Left lung (tissue), 14 donors: ENCODE measurements at places on chromosomes 13 and 19. TPM values are rescaled to one million over a fixed set of nuclear protein-coding genes. Genes with fewer than 3 reads are reported as not detected.

The OLFM4 gene
- 1.6 TPM for total RNA-seq

GRCh38 chr13:40600149-40600751, 66.2 kb downstream of the FOXO1 start:
- H3K27ac ChIP-seq, result no peak overlapping the region
- DNase-seq, result no peak
- H3K4me3 ChIP-seq, result no peak overlapping the region

GRCh38 chr13:114067886-114068651, 64.4 kb downstream of the RASA3 start:
- no peaks in the 10 kb centered on the region for H3K27me3 ChIP-seq
- peak; percentile 56 for DNase-seq
- H3K36me3 ChIP-seq, result no peaks in the 10 kb centered on the region
- no peak overlapping the region for H3K4me3 ChIP-seq

GRCh38 chr13:37148501-37148900, 43.0 kb upstream of the CSNK1A1L start:
- no peak for DNase-seq
- H3K27me3 ChIP-seq, result no peaks in the 10 kb centered on the region
- no peaks in the 10 kb centered on the region for H3K4me1 ChIP-seq
- no peak overlapping the region for H3K27ac ChIP-seq
- no peak overlapping the region for H3K4me3 ChIP-seq

GRCh38 chr19:3298853-3299449, 67.4 kb upstream of the NFIC start:
- no peaks in the 10 kb centered on the region for H3K36me3 ChIP-seq
- no peaks in the 10 kb centered on the region for H3K27me3 ChIP-seq
- no peak overlapping the region for H3K27ac ChIP-seq
- no peaks in the 10 kb centered on the region for H3K4me1 ChIP-seq

DNA sequence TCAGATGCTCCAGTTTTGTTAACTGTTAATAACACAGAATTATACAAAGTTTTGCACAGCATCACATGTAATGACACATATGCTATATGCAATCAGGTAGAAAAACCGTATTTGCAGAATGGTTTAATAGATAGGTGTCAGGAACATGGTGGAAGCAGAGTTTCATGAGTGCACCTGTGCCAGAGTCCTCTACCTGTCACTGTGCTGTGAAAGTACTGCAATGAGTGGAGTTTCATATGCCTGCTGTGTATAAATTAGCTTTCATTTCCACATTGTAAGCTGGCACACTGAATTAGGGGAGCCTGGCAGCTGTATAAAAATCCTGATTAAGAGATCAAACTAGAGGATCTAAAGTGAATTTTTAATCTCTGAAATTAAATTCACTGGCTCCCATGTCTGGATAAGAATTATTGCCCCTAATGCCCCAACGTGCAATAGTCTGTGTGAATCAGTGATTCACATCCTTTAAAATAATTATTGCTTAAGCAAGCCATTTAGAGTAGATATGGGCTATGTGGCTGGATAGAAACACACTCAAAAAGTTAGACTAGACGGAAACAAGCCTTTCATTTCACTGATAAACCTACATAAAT, 8.5 kb upstream of the EEF1AKMT1 start:
- no peak overlapping the region for H3K4me3 ChIP-seq
- H3K27ac ChIP-seq, result no peak overlapping the region
- no peak for DNase-seq
